RWPE2 (cell line): ENCODE measurements at places on chromosomes 4 and X.
A peak's percentile ranks its signal among the peaks of the same experiment; 100 is the strongest.

GRCh38 chr4:188032170-188032569 is 36.6 kb downstream of the ZFP42 start:
- H3K36me3 ChIP-seq: no peaks in the 10 kb centered on the region
- no peaks in the 10 kb centered on the region for H3K27me3 ChIP-seq

- no peaks in the 10 kb centered on the region for H3K27me3 ChIP-seq
- no peaks in the 10 kb centered on the region for H3K4me1 ChIP-seq
- H3K36me3 ChIP-seq: no peaks in the 10 kb centered on the region
- no peak overlapping the region for H3K4me3 ChIP-seq
- no peak for DNase-seq
- H3K27ac ChIP-seq: no peak overlapping the region
These were observed 260.8 kb upstream of the VCX start for GRCh38 chrX:7582191-7582590.

GRCh38 chr4:13905543-13905942 is 278.0 kb upstream of the BOD1L1 start:
- peaks cover 52% of the 10 kb centered on the region for H3K4me1 ChIP-seq
- H3K27ac ChIP-seq: peak overlapping the region; percentile 80
- DNase-seq: no peak
- no peak overlapping the region for H3K4me3 ChIP-seq

DNA sequence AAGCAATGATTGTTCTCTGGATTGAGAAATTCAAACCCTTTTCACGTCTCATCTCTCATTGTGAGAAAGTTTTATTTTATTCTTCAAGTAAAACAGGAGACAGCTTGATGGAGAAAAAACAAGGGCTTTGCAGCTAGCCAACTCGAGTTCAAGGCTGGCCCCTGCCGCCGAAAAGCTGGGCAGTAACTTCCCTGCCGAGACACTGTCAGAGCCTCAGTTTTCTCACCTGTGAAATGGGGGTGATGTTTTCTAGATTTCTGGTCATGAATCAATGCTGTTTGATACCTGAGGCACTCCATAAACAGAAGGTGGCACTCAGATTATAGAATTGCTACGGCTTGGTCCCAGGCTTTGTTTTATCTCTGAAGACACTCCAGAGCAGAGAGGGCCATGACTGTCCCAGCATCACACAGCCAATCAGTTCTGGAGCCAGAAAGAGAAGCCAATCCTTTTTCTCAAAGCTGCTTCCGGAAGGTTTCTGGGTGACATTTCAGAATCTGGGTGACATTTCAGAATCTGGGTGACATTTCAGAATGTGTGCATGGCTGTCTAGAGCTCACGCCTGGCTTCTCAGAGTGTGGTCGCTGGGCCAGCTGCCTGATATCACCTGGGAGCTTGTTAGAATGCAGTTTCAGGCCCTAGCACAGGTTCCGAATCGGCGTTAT is 33.2 kb downstream of the HMX1 start:
- no peak overlapping the region for H3K4me3 ChIP-seq
- no peaks in the 10 kb centered on the region for H3K36me3 ChIP-seq
- peaks cover 7% of the 10 kb centered on the region for H3K27me3 ChIP-seq
- H3K4me1 ChIP-seq: no peaks in the 10 kb centered on the region
- no peak overlapping the region for H3K27ac ChIP-seq

GRCh38 chr4:39124885-39125599 is 57.3 kb upstream of the WDR19 start:
- no peaks in the 10 kb centered on the region for H3K4me1 ChIP-seq
- no peak overlapping the region for H3K4me3 ChIP-seq
- no peak for DNase-seq
- no peak overlapping the region for H3K27ac ChIP-seq
- H3K36me3 ChIP-seq: peaks cover 18% of the 10 kb centered on the region
- no peaks in the 10 kb centered on the region for H3K27me3 ChIP-seq

- H3K4me1 ChIP-seq: peaks cover 12% of the 10 kb centered on the region
- no peak overlapping the region for H3K4me3 ChIP-seq
- H3K27me3 ChIP-seq: no peaks in the 10 kb centered on the region
- no peak for DNase-seq
These were observed 5.7 kb downstream of the MYL5 start for GRCh38 chr4:680091-680490.

GRCh38 chr4:186021461-186022167 is 47.3 kb upstream of the TLR3 start:
- no peaks in the 10 kb centered on the region for H3K36me3 ChIP-seq
- H3K27ac ChIP-seq: no peak overlapping the region
- H3K4me3 ChIP-seq: no peak overlapping the region
- no peak for DNase-seq

GRCh38 chr4:154329268-154329868 is 162.2 kb downstream of the DCHS2 start:
- no peaks in the 10 kb centered on the region for H3K27me3 ChIP-seq
- no peak overlapping the region for H3K4me3 ChIP-seq
- H3K4me1 ChIP-seq: no peaks in the 10 kb centered on the region
- DNase-seq: no peak

- H3K4me1 ChIP-seq: no peaks in the 10 kb centered on the region
- H3K36me3 ChIP-seq: no peaks in the 10 kb centered on the region
- H3K27me3 ChIP-seq: no peaks in the 10 kb centered on the region
- H3K4me3 ChIP-seq: no peak overlapping the region
- no peak overlapping the region for H3K27ac ChIP-seq
These were observed 5.2 kb upstream of the TCEANC start for GRCh38 chrX:13647709-13648212.

- DNase-seq: no peak
- no peaks in the 10 kb centered on the region for H3K27me3 ChIP-seq
- H3K36me3 ChIP-seq: no peaks in the 10 kb centered on the region
- H3K27ac ChIP-seq: no peak overlapping the region
- no peak overlapping the region for H3K4me3 ChIP-seq
These were observed 633.3 kb downstream of the FAT4 start for GRCh38 chr4:125948021-125948420.
